Activated naive CD8-positive, alpha-beta T cell treated with anti-CD3 and anti-CD28 coated beads, Interleukin-2, amount 10 ng/mL, durations not matched to agents 7 days and 5 days (primary cell): ENCODE measurements at places on chromosomes 6 and 20.

DNA sequence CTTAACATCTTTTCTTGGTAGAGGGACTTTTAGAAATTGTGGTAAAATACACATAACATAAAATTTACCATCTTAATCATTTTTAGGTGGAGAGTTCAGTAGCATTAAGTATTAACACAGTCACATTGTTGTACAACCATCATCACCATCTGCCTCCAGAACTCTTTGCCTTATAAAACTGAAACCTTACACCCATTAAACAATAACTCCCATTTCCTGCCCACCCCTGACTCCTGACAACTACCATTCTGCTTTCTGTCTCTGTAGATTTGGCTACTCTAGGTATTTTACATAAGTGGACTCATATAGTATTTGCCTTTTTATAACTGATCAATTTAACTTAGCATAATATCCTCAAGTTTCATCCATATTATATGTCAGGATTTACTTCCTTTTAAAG lies 88.7 kb downstream of the ZHX3 start:
- H3K4me3 ChIP-seq: no peak overlapping the region
- peaks cover 30% of the 10 kb centered on the region for H3K4me1 ChIP-seq
- DNase-seq: no peak
- H3K27me3 ChIP-seq: no peaks in the 10 kb centered on the region
- no peak overlapping the region for H3K27ac ChIP-seq

- peaks cover 3% of the 10 kb centered on the region for H3K27me3 ChIP-seq
- H3K36me3 ChIP-seq: no peaks in the 10 kb centered on the region
- H3K27ac ChIP-seq: no peak overlapping the region
These were observed 28.7 kb downstream of the COL11A2 start for GRCh38 chr6:33163540-33163939.

DNA sequence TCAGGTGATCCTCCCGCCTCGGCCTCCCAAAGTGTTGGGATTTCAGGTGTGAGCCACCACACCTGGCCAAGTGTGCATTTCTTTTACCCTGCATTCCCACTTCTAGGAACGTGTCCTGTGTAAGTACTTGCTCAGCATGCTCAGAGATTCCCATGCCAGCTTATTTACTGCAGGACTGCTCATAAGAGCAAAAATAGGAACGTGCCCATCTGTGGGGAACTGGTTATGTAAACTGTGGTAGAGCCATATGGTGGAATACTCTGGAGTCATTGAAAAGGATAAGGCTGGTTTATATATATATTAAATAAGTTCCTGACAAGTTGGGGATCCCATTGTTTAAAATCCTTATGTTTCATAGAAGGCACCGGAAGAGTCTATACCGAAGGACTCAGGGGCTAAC lies 38.2 kb upstream of the FANCE start:
- H3K36me3 ChIP-seq: peaks cover 50% of the 10 kb centered on the region
- no peak overlapping the region for H3K27ac ChIP-seq
- no peak for DNase-seq
- no peak overlapping the region for H3K4me3 ChIP-seq
- H3K4me1 ChIP-seq: peaks cover 78% of the 10 kb centered on the region
- H3K27me3 ChIP-seq: no peaks in the 10 kb centered on the region

- no peak for DNase-seq
- no peaks in the 10 kb centered on the region for H3K27me3 ChIP-seq
- peaks cover 37% of the 10 kb centered on the region for H3K36me3 ChIP-seq
- H3K4me3 ChIP-seq: no peak overlapping the region
These were observed 80.2 kb upstream of the ASF1A start for GRCh38 chr6:118813775-118814174.

DNA sequence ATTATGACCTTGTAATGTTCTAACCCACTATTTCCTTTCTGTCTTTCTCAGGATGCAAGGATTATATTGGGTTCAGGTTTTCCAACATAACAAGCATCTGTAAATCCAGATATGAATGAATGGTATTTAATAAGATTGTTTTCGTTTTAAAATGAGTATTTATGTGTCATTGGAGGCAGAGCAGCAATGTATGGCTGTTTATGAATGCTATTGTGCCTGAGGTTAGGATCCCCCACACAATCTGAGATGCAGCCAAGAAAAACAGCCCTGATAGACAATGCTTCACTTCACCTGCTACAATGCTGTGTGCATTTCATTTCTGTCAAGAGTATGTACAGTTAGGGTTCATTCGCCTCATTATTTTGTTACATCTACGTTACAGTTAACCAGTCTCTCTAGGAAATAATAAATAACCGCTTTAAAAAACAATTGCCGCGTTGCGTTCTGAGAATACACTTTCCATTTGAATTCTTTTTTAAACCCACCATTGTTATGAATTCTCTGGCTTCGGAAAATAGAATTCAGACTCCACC lies 19.6 kb downstream of the TFAP2A start:
- no peak for DNase-seq
- peaks cover 4% of the 10 kb centered on the region for H3K4me1 ChIP-seq
- no peak overlapping the region for H3K27ac ChIP-seq
- peaks cover 3% of the 10 kb centered on the region for H3K36me3 ChIP-seq
- H3K27me3 ChIP-seq: peaks cover 93% of the 10 kb centered on the region

- H3K27me3 ChIP-seq: peaks cover 2% of the 10 kb centered on the region
- H3K4me3 ChIP-seq: no peak overlapping the region
- H3K36me3 ChIP-seq: no peaks in the 10 kb centered on the region
- H3K27ac ChIP-seq: no peak overlapping the region
- no peak for DNase-seq
These were observed 9.9 kb downstream of the ANKRD66 start for GRCh38 chr6:46756469-46757213.

GRCh38 chr6:64012351-64013001 lies 376.9 kb downstream of the PHF3 start:
- peaks cover 1% of the 10 kb centered on the region for H3K4me1 ChIP-seq
- peaks cover 2% of the 10 kb centered on the region for H3K27me3 ChIP-seq
- H3K27ac ChIP-seq: no peak overlapping the region

DNA sequence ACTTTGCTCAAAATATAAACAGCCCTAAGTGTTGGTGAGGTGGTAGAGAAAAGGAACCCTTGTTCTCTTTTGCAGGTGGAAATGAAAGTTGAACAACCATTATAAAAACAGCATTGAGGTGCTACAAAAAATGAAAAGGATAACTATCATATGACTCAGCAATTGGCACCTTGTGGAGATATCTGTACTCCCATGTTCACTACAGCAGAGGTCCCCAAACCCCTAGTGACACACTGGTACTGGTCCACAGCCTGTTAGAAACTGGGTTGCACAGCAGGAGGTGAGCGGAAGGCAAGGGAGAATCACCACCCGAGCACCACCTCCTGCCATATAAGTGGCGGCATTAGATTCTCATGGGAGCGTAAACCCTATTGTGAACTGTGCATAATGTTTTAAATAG lies 267.4 kb upstream of the THEMIS start:
- no peak overlapping the region for H3K4me3 ChIP-seq
- no peaks in the 10 kb centered on the region for H3K27me3 ChIP-seq
- peaks cover 12% of the 10 kb centered on the region for H3K4me1 ChIP-seq
- H3K27ac ChIP-seq: no peak overlapping the region

DNA sequence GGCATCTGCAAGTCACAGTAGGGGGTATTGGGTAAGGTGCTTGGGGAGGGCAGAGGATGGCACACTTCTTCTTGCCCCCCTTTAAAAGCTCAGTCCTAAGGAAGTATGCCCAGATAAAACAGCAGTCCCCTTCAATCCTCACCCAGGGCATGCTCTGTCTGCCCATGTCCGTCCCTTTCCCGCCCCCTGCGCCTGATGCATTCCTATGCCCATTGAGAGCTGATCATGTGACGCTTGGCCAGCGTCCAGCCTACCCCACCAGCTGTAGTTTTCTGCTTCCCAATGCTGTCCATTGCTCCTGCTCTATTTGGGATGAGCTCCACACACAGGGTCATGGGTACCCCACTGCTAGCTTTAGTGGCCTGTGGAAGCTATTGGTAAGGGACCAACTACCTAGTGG lies 8.3 kb downstream of the SIGLEC1 start:
- no peaks in the 10 kb centered on the region for H3K36me3 ChIP-seq
- H3K27me3 ChIP-seq: peaks cover 3% of the 10 kb centered on the region
- H3K27ac ChIP-seq: no peak overlapping the region
- no peak for DNase-seq
- no peaks in the 10 kb centered on the region for H3K4me1 ChIP-seq

DNA sequence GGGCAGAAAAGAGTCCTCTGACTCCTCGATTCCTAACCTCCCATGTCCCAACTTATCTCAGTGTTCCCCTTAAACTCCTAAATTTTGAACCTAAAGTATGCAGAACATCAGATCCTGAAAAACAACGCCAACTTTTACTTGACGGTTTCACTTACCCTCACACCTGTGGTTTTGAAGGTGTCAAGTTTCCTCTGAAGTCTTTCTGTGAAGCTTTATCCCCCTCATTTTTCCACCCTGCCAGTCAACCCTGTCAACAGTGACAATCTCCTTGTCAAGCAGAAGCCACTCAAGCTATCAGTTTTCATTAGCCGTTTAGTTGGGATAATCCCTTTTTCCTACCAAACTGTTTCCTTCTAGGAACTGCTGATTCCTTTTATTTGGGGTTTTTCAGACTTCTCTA lies 245.4 kb upstream of the PREP start:
- peaks cover 4% of the 10 kb centered on the region for H3K36me3 ChIP-seq
- peak overlapping the region; percentile 35 for H3K4me3 ChIP-seq
- DNase-seq: no peak
- H3K4me1 ChIP-seq: peaks cover 65% of the 10 kb centered on the region
- peaks cover 4% of the 10 kb centered on the region for H3K27me3 ChIP-seq

- H3K27ac ChIP-seq: no peak overlapping the region
- H3K36me3 ChIP-seq: no peaks in the 10 kb centered on the region
- no peaks in the 10 kb centered on the region for H3K4me1 ChIP-seq
- peaks cover 23% of the 10 kb centered on the region for H3K27me3 ChIP-seq
- no peak for DNase-seq
- no peak overlapping the region for H3K4me3 ChIP-seq
These were observed 84.9 kb upstream of the TGM3 start for GRCh38 chr20:2210646-2211552.

DNA sequence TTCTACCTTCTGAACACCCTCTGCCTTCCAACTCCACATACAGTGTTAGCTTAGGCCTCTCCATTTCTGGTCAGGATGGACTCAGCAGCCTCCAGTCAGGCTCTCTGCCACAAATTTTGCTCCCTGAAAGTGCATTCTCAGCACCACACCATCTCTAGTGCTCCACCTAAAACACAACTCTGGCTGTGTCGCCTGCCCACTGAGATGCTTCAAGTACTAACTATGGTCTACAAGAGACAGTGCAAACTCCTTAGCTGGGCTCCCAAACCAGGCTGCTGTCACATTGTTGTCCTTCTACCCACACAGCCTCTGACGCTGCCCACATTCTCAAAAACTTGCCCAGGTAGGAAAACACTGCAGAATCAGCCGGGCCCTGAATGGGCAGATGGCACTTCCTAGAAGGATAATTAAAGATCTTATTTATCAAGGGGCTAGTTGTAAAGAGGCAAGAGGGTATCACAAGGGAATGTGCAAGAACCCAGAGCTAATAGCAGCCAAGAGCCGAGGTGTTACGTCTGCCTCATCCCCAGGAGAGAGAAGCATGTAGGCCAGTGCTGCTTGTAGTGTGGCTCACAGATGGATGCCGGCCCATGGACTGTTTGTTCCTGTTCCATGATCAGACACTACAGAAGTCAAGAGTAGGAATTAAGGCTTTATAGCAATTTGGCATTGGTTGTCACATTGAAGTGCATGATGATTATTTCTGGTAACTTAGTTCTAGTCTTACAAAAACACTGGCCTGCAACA lies 189.7 kb downstream of the LRFN2 start:
- no peak overlapping the region for H3K4me3 ChIP-seq
- H3K27ac ChIP-seq: no peak overlapping the region
- no peaks in the 10 kb centered on the region for H3K27me3 ChIP-seq
- H3K4me1 ChIP-seq: peaks cover 8% of the 10 kb centered on the region
- DNase-seq: no peak

DNA sequence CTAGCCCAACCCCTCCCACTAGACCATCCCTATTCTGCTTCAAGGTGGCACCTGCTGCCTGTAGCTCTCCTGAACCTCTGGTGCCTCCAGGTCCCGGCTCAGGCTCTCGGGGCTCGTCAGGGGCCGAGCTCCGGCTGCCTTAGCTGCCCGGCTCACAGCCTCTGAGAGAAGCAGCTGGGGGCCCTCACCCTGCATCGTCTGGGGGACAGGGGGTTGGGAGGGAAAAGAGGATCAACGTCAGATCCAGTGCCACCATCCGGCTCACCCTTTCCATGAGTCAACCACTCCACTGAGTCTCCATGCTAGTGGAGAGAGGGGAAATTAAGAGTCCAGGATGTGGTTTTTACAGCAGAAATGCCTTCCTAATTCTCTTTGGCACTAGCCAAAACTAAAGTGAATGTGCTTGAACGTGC lies 13.0 kb downstream of the BAG6 start:
- H3K4me3 ChIP-seq: no peak overlapping the region
- no peaks in the 10 kb centered on the region for H3K27me3 ChIP-seq
- no peak overlapping the region for H3K27ac ChIP-seq
- H3K4me1 ChIP-seq: peaks cover 8% of the 10 kb centered on the region
- peaks cover 17% of the 10 kb centered on the region for H3K36me3 ChIP-seq
- DNase-seq: no peak

- H3K4me3 ChIP-seq: no peak overlapping the region
- H3K36me3 ChIP-seq: no peaks in the 10 kb centered on the region
- no peak for DNase-seq
- H3K27ac ChIP-seq: no peak overlapping the region
- H3K4me1 ChIP-seq: no peaks in the 10 kb centered on the region
These were observed 219.2 kb downstream of the TRDN start for GRCh38 chr6:123417535-123417934.

- DNase-seq: no peak
- peaks cover 22% of the 10 kb centered on the region for H3K36me3 ChIP-seq
- H3K27me3 ChIP-seq: no peaks in the 10 kb centered on the region
- H3K4me3 ChIP-seq: no peak overlapping the region
- peaks cover 4% of the 10 kb centered on the region for H3K4me1 ChIP-seq
These were observed 74.0 kb downstream of the PTPRA start for GRCh38 chr20:2946988-2947961.

DNA sequence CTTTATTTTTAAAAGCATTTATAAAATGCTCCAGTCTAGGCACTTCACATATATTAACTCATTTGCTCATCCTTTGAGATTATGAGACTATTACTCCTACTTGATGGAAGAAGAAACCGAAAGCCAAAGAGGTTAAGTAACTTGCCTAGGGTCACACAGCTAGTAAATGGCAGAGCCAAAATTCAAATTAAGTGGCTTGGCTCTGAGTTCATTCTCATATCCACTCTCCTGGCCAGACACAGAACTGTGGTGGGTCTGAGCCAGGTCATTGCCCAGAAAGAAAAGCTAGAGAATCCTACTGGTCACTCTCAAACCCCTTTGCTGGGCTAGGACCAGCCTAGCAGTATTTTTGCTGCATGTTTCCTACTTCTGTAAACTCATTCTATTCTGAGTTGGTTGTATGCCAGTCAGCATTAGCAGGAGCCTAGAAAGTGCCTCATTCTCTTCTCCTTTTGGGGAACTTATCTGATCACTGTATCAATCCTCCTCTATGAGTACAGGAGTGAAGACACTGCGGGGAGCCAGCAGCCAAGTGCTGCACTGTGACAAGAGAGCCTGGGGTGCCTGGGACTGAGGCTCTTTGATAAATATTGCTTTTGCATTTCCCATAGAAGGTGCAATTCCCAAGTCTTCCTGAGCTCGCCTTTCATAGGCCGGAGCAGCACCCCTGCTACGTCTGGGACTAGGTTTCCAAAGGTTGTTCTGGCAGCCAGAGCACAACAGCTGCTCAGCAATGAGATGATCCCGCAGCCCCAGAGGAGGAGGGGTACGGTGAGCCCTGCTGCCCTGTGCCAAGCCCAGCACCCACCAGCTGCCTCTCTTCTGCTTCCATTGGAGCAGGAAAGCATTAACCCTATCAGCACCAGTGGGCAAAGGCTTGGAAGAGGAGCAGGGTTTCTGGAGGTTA lies 728.3 kb downstream of the MAFB start:
- H3K27ac ChIP-seq: no peak overlapping the region
- no peak for DNase-seq
- H3K27me3 ChIP-seq: no peaks in the 10 kb centered on the region

- H3K36me3 ChIP-seq: no peaks in the 10 kb centered on the region
- no peak overlapping the region for H3K27ac ChIP-seq
- peaks cover 2% of the 10 kb centered on the region for H3K27me3 ChIP-seq
- no peaks in the 10 kb centered on the region for H3K4me1 ChIP-seq
- no peak overlapping the region for H3K4me3 ChIP-seq
These were observed 54.6 kb downstream of the PCSK2 start for GRCh38 chr20:17281478-17281877.
